ENCODE measurements at places on chromosomes 1 and 21.

DNA sequence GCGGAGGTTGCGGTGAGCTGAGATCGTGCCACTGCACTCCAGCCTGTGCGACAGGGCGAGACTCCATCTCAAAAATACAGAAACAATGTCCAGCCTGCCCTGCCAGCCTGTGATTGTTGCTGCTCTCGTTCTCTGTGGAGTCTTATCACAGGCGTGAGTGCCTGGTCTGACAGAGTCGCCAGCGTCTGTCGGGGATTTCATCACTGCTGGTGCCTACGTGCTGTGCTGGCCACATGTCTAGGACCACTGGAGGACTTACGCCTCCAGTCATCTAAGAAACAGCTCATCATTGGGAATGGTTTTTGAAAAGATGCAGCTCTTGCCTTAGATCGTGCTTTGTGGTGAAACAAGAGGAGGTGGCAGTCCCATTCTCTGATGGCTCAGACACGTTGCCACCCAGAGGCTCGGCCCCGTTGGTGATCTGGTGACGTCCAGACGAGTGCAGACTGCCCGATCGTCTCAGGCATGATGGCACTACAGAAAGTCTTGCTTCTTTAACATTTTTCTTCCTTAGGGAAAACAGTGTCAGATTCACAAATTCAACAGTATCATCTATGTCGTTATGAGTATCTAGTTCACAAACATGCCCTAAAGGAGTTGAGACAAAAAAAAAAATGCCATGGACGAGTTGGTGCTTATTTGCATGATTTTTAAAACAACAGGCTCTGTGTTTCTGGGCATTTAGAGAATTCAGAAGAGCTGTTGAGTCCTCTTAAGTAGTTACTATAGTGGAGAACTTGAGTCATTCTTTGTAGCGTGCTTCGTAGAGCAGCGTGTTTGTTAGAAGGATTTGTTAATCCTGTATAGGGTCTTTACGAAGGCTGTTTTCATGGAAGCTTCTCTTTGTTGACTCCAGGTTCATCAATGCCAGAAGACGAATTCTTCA, 47.5 kb downstream of the CBS start:
- no peak for DNase-seq

GRCh38 chr1:164876398-164877116, 317.6 kb downstream of the PBX1 start:
- no peak for DNase-seq

DNA sequence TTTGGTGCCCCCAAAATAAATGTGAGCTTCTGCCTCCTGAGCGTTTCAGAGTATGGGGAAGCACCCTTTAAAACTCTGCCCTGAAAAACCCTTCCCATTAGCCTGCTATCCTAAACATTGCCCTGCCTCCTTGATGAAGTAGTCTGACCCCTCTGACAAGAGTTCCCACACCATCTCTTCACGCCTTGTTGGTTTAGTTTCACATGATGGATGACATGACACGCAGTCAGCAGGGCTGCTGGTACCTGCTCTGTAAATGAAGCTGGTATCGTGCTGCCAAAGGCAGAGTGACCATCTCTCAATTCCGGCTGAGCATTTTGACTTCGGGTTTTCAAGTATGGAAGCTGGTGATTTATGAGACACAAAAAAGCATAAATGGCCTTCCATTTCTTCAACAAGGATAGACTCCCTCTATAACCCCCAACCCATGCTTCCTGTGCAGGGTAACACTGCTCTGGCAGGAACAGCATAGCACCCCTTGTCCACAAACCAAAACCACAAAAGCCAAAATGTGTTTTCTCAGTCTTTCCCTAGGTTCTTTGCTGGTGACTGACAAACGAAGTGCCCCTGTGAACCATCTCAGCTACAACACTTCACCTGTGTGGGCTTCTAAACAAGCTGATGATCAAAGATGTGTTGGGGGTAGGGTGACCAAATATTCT, 444.6 kb downstream of the NUF2 start:
- DNase-seq, result no peak

GRCh38 chr1:5220821-5221220, 566.4 kb downstream of the AJAP1 start:
- DNase-seq, result no peak

GRCh38 chr1:241591317-241591716, 48.9 kb downstream of the CHML start:
- no peak for DNase-seq

- DNase-seq, result no peak
Observed at GRCh38 chr21:45698493-45699184, 55.1 kb downstream of the PCBP3 start.

GRCh38 chr1:80250573-80251168, 1244.1 kb upstream of the ADGRL4 start:
- no peak for DNase-seq

- no peak for DNase-seq
Observed at GRCh38 chr1:17671314-17671705, 83.8 kb upstream of the ACTL8 start.

DNA sequence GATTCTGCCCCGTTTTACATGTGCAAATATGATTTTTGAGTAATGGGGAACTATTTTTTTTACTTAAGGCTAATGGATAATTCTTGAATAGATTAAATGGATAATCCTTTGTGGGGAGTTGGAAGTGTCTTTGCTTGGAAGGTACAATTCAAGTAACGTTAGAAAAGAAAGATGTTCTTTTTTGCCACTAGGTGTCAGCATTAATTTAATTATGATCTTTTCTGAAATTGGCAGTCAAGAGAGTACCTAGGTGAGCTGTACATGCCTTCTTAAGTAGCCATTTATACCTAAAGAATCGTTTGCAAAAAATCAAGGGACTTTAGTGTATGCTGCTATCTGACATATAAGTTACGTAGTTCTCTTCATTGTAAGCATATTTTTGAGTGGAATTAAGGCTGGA, 2.2 kb downstream of the FBXO28 start:
- peak; percentile 61 for DNase-seq

DNA sequence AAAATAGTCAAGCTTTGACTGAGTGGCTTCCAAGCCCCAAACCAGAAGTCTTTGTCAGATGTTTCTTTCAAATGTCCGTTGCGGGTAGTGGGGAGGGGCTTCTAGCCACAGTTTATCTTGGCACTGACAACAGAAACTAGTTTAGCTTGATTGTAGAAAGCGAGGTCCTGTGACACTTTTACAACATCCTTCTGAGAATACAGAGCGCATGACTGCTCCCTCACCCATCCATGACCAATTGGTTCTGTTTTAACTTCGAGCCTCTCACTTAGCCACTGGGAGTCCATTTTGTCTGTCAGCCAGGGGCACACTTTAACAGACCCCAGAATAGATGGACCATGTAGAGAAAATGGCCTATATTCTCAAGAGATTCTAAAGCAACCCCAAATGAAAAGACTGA, 199.2 kb upstream of the ST6GALNAC5 start:
- no peak for DNase-seq

GRCh38 chr1:119286587-119287181, 81.9 kb upstream of the HAO2 start:
- peak; percentile 27 for DNase-seq

DNA sequence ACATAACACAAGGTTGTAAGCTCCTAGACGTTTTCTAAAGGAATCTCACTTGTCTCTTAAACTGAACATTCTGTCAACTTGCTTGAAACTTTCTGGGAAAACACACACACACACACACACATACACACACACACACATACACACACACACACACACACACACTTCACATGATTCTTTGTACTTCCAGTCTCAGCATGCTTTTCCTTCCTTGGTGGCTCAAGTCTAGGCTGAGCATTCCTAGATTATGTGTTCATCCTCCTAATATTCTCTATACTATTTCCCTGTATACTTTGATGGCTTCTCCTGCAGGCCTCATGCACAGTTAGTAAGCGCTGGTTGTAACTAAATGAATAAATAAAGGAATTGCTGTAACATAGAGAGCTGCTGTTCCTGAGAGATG, 372.1 kb downstream of the PTPRC start:
- DNase-seq, result no peak

DNA sequence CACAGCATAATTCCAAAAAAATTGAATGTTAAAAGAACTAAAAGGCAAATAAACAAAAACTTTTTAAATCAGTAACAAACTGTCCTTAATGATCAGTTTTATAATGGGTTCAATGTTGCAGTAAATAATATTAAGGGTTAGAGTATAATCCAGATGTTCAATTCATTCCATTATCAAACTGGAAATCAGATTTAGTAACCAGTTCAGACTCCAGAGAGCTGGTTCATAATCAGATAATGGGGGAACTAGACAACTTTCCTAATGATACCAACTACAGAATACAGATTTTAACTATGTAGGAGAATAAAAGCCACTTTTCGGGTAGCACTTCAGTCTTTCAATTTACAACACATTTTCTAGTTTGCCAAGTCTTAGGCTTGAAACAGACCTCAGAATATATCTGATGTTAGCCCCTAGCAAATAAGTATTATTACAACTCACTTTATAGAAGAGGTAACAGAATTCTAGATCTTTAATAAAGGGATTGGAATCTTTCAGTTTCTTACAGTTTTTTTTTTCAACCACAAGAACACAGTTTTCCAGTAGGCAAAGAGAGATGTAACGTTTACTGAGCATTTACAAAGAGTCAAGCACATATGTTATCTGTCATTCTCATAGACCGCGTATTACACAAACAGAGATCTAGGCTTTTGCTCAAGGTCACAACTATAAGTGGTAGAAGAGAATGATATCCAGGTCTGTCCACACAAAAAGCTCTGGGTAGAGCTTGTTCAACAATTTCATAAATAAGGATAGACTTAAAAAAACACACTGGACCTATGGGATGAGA, 1.9 kb upstream of the DCAF6 start:
- DNase-seq, result no peak

GRCh38 chr1:119737040-119737682, 25.4 kb downstream of the PHGDH start:
- no peak for DNase-seq

- DNase-seq, result no peak
Observed at GRCh38 chr1:77025599-77025998, 158.3 kb downstream of the ST6GALNAC5 start.

- DNase-seq, result no peak
Observed at GRCh38 chr1:62362926-62363325, 43.7 kb upstream of the KANK4 start.

- DNase-seq, result no peak
Observed at GRCh38 chr1:201753492-201753891, 75.5 kb upstream of the IPO9 start.

DNA sequence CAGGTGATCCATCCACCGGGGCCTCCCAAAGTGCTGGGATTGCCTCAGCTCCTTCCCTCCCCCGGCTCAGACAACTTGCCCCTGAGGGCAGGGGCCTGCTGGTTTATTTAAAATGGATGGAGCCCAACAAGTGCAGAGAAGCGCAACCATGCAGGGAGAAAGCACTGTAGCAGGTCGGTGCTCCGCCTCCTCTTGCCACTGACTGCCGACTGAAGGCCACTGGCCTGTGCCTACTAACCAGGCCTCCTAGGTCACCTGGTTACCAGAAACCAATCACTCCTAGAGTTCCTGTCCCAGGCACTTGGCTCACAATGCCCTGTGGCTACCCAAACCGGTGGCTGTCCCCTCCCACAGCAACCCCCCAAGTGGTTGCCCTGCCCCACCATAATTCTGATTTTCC, 35.9 kb downstream of the ZNF695 start:
- no peak for DNase-seq

DNA sequence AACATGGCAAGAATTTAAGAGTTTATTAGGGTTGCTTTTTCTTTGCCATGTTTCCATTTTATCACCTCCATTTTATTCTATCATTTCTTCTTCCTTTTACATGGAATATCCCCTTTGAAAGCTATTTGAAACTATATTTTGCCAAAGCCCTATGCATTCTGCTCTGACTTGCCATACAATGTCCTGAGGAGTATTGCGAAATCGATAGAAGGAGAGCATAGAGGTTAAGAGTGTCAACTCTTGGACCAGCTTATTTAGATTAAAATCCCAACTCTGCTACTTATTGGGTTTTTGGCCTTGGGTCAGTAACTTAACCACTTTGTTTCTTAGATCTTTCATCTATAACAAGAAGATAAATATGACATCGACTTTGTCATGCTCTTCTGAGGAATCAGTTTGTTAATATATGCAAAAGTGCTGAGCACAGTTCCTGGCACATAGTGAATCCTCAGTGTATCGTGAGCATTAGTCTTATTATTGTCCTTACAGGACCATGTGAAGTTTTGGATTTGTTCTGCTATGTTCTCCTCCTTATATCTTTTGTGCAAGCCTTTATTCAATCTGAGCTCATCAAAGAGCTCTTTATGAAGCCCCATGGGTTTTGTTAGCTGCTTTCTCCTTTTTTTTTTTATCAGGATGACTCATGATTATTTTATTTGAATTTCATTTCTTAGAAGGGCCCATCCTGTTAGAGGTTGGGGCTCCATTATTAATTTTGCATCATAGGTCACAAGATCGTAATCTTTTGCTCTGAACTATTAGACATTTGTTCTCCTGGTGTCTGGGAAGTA, 17.6 kb downstream of the ACKR1 start:
- no peak for DNase-seq

DNA sequence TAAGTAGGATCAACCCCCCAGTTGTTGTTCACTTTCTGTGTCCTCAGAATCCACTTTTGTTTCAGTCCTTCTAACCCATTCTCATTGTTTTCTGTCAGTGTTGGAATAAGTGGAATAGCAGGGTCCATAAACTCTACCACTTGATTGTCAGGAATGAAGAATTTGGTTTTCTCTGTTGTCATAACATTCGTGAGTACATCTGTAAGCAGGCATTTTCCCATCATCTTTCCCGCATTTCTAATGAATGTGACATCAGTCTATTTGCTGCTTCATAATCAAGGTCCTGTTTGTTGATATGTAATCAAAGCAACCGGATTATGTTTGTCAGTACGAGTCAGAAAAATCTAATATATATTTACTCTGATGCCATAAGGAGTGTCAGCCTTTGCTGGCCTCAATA, 147.1 kb downstream of the KIF26B start:
- no peak for DNase-seq

DNA sequence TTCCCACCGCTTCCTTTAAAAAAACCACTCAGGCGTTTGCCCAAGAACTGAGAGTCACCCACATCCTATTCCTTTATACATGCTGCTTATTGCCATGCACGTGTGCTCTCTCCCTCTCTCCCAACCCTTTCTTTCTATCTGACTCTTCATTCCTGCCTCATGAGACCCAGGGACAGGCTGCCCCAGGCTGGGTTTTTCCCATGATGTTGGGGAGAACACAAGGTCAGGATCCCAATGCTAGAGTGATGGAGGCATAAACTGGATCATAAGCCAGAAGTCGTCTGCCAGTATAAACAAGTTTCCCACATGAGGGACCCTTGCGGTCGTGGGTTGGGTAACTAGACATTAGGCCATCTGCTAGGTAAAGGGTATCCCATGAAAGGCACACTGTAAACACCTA, 64.9 kb downstream of the CD2 start:
- DNase-seq, result no peak

DNA sequence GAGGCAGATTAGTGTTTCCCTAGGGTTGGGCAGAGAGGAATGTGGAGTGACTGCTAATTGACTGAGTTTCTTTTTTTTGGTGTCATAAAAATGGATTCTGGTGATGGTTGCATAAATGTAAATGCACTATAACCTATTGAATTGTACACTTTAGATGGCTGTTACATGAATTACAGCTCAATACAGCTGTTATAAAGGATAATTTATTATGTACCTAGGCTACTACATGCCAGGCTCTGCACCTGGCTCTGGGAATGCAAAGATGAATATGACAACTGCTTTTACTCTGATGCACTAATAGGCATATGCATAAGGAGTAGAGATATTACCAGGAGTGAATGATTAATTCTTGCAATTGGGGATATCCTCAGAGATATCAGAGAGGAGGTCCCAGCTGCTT, 345.3 kb downstream of the PTBP2 start:
- DNase-seq, result no peak

Measured in CD4-positive, alpha-beta T cell treated with Interleukin-12 subunit alpha and Interleukin-12 subunit beta, for 1 hour (primary cell).